ENCODE measurements at places on chromosomes 11 and 22.
A peak's percentile ranks its signal among the peaks of the same experiment; 100 is the strongest.

DNA sequence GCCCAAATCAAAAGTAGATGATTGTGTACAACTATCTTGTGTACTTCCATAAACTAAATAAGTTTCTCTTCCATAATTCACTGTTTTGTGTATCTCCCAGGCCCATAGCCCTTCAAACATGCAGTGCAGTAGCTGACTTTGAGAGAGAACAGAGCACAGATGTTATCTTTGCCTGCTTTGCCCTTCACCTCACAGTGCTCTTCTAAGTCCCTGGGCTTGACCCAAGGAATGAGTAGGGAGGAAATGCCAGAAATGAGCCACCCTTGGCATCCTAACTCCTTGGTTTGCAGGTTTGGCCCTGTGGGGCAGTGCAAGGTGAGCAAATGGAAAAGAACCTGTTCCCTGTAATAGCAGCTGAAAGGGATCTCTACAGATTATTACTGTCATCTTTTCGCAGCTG lies 79.2 kb downstream of the STIM1 start:
- no peak for DNase-seq

DNA sequence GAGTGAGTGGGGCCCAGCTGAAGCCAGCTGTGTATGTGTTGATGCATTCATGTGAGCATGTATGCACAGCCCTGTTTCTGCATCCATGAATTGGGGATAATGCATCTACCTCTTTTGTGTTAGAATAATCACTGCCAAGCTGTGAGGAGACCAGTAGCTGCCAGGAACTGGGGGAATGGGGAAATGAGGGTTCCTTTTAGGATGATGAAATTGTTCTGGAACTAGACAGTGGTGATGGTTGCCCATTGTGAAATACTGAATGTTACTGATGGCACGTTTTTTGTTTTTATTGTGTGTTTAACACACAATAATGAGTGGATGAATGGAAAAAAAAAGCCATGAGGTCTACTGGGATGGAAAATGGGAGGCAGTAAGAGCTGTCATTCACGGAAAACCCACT lies 45.3 kb upstream of the WNT11 start:
- DNase-seq = no peak

DNA sequence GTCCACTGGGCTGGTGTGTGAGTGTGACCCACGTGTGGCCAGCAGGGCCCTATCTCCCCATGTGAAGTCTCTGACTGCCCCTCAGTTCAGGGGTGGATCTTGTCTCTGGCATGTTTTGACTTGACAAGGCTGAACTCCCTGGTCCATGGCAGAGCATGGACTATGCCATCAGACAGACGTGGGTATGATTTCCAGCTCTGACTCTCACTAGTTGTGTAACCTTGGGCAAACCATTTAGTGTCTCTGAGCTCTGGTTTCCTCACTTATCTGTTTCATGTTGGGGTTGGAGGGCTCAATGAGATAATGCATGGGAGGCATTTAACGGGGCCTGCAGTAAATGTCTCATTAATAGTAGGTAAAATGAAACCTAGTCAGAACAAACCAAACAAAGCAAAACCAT lies 254.5 kb upstream of the NARS2 start:
- no peak for DNase-seq

DNA sequence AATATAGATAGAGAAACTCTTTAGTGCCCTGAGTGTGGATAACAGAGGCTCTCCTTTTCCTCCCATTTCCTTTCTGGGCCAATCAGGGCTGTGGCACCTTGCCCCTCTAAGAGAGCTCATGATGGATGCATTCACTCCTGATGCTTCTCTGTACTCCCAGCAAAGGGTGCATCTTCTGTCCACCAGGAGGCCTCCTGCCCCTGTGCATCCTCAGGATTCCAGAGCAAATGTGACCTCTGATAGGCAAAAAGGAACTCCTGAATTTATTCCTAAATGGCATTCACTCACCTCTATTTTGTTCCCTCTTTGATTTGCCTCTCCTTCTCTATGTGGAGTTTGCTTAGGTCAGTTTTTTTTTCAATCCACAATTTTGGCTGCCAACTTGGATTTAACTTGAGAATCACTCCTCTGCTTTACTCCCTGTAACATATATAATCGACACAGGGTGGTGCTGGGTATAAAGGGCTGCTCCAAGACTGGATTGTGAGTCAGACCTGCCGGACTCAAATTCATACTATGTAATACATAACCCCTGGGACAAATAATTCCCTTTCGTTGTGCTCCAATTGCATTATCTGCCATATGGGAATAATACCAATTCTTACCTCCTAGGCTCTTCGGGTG lies 1.1 kb upstream of the MRGPRX4 start:
- no peak for DNase-seq

DNA sequence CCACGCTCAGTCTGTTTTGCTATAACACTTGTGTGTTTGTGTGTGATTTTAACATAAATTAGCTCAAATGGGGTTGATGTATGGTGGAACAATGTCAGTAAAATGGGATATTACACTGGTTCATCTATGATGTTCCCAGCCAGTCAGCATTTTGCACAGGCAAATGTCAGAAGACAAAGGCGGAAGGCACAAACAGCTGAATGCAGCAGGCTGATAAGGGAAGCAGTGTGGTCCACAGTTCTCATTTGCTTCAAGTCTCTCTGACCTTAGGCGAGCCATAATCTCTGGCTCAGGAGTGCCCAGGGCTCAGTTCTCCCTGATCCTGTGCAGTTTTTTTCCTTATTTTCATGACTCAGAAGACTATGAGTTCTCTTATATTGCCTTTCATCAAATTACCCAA lies 102.7 kb downstream of the FAR1 start:
- no peak for DNase-seq

GRCh38 chr22:38704654-38705234 lies 1.0 kb upstream of the GTPBP1 start:
- no peak for DNase-seq

DNA sequence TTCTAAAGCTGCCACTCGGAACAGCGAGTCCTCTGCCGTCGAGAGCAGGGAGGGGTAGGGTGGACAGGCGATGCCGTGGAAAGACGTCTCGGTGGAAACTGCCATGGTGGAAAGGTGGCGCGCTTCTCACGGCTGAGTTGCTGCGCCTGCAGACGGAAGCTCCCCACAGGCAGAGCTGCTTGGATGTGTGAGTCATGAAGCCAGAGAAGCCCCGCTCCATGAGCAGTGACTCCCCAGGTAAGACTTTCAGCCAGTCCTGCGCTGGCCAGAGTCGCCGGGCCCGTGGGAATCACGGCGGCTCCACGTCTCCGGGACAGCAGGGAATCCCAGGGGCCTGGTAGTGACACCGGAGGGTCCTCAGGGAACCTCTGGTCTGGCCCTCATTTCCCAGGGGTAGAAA lies 4.0 kb upstream of the TRMU start:
- DNase-seq = no peak

DNA sequence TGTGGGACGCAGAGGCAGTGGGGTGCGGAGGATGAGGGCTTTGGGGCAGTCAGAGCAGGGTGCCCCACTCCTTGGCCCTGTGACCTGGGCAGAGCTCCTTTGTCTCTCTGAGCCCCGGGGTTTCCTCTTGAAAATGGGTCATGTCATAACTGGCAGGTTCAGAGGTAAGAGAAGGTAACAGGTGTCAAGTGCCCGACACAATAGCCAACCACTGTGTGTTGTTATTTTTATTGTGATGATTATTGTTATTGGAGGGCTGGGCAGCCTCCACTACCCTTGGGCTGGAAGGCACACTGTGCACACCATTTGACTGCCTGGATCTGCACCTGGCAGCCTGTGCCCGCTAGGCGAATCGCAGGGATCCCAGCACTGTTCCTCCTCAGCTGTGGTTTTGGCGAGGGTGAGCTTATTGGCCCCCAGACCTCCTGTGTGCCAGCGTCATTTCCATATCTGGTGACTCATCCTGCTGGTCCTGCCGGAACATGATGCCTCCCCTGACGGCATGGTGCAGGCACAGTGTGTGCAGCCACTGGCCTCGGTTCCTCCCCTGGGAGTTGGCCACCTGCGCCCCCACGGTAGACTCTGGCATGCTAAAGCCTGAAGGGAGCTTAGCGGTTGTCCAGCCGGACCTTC lies 15.4 kb upstream of the SOX10 start:
- no peak for DNase-seq

GRCh38 chr11:729492-730074 lies 17.7 kb upstream of the TALDO1 start:
- no peak for DNase-seq

- no peak for DNase-seq
These were observed 21.4 kb upstream of the AMOTL1 start for GRCh38 chr11:94746721-94747120.

DNA sequence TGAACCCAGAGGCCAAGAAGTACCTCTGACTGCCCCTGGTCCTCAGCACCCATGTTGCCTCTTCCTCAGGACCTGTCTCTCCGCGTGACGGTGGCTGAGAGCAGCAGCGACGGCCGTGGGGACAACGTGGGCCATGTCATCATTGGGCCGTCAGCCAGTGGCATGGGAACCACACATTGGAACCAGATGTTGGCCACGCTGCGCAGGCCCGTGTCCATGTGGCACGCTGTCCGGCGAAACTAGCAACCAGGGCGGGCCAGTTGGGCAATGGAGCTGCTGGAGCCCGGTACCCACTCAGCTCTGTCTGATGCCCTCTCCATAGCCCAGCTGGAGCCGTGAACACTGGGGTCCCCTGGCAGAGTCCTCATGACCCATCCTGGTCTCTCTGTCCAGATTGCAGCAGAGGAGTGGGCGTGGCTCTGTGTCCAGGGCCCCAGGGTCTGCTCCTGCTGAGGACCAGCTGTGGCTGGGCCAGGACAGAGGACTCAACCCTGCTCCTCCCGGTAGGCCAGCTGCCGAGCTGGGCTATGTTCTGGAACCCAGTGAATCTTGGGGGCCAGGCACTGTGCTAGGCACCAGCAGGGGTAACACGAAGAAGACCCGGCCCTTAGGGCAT lies 8.0 kb upstream of the RHOD start:
- no peak for DNase-seq

- DNase-seq = no peak
These were observed 1.5 kb downstream of the PRRG4 start for GRCh38 chr11:32831221-32831620.

DNA sequence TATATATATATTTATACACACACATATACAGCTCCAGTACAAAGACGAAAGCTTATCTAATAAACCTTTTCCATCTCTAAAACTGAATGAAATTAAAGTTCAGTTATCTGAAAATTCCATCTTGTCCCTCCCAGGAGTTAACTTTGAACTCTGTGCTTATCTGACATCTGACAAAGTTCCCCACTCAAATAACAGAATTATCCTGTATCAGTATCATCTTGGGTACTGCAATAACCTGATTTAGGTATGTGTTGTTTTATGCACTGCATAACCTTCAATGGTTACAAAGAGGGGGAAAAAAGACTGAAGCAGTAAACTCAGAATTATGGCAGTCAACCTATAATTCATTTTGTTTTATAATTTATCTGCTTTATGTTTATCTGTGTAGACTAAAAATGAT lies 96.6 kb downstream of the SGSM3 start:
- DNase-seq = no peak

DNA sequence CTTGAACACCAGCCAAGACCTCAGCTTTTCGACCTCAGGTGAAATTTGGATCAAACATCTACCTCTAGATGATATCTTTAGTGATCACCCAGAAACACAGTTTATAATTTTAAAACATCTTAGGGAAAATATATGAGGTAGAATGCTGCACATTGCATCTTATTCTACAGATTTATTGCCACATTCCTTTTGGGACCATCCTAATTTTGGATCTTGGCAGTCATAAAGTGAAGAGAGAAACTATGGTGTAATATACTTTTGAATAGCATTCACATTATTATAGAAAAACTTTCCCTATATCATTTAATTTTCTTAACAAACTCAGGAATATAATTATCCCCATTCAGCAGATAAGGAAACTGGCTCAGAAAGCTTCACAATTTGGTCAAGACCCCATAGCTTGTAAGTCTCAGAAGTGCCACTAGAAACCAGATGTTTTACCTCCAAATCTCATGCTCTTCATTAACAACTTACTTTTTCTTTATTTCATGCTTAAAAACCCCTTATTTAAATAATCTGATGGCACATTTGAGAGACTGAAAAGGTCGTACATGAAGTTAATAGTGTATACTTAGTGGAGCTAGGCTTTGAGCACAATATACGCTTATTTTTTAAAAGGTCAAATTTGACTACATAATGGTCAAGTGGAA lies 199.2 kb upstream of the CTSC start:
- no peak for DNase-seq

- DNase-seq = no peak
These were observed 273.8 kb upstream of the B3GAT1 start for GRCh38 chr11:134685793-134686380.

GRCh38 chr22:39994566-39995392 lies at the start of gene FAM83F:
Gene FAM83F, plus strand, starts transcription at chr22:39994954. Its CDS starts 89 bp downstream, at chr22:39995043.
- no peak for DNase-seq

- DNase-seq = no peak
These were observed 25.4 kb downstream of the CREB3L1 start for GRCh38 chr11:46302866-46303265.

DNA sequence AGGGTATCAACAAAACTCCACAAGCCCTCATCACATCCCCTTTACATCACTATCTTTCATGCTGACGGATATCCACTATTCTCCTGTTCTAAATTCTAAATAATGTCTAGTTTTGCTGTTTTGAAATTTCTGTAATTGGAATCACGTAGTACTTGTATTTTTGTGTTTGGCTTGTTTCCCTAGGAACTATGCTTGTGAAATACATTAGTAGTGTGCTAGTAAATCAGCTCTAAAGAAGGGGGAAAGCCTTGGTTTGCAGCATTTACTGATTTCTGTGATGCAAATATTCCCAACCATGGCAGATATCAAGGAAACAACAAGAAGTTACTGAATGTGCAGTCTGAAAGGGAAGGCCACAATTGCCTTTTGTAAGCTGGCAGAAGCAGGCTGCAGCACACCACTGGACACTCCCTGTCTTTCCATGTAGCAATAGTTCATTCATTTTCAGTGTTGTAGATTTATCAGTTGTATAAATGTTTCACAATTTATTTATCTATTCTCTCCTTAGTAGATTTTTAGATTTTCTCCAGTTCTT lies 4.7 kb upstream of the FOLH1 start:
- DNase-seq = no peak

GRCh38 chr22:31867386-31868153 lies 76.8 kb upstream of the YWHAH start:
- no peak for DNase-seq

DNA sequence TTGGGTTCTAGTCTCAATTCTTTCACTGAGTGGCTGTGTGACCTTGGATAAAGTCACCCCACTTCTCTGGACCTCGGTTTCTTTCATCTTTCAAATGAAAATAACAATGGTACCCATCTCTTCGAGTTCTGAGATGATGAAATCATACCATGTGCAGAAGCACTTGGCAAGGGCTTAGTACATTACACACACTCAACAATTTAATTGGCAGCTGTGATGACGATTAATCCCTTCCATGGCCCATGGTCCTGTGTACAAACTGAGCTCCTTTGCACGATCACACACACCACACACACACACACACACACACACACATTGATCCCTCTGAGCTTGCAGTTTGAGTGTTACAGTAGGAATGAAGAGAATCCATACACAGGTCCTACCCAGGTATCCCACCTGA lies 103.4 kb upstream of the ASPHD2 start:
- no peak for DNase-seq

- DNase-seq = peak; percentile 0
These were observed 624 bp downstream of the TMEM41B start for GRCh38 chr11:9313648-9314290.

DNA sequence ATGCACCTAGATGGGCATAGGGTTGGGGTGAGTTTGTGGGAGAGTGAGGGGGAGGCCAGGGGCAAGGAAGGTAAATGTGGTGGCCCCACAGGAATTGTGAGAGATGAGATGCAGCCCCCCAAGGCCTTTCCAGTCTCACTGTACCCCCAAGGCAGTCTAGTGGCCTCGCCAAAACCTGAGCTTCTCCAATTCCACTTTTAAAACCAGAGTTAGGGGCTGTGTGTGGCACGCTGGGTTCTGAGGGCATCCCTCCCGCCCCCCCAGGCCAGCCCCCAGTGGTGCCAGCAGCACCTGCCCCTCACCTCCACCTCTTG lies 40.4 kb downstream of the KCNC1 start:
- DNase-seq = no peak

All from T follicular helper cell (primary cell).